ENCODE measurements at places on chromosomes 11 and 22.

GRCh38 chr11:11806586-11806985 lies 35.2 kb upstream of the USP47 start:
- DNase-seq: no peak

GRCh38 chr11:12046636-12047236 lies 38.3 kb upstream of the DKK3 start:
- no peak for DNase-seq

DNA sequence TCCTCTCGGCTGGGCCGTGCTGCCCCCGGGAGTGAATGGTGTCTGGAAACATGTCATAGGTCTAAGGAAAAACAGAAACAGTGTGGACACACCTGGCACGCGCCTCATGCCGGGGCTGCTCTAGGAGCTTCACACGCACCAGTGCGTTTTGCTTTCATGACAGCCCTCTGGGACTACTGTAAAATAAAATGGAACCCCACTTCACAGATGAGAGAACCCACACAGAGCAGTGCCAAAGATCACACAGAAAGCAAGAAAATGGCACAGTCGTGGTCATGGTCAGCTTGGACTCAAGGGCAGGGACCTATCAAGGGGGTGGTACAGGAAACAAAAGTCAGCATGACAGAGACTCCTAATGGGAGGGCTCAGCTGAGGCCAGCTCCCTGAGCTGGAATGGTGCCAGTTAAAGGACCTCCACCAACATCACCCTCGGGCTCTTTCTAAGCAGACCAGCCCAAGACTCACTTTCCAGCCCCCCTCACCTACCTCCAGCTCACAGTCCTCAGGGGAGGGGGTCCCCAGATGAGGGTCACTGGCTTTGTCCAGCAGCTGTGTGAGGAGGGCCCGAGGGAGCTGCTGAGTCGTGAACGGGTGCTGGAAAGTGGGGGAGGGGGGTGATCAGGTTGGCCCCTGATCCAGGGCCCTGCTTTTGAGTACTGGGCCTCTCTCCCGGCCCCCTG lies 3.3 kb downstream of the MAP4K2 start:
- DNase-seq: no peak

- DNase-seq: no peak
Observed at GRCh38 chr11:113591117-113591516, 115.0 kb downstream of the TMPRSS5 start.

GRCh38 chr22:47622541-47622940 lies 860.1 kb downstream of the TBC1D22A start:
- peak; percentile 56 for DNase-seq

DNA sequence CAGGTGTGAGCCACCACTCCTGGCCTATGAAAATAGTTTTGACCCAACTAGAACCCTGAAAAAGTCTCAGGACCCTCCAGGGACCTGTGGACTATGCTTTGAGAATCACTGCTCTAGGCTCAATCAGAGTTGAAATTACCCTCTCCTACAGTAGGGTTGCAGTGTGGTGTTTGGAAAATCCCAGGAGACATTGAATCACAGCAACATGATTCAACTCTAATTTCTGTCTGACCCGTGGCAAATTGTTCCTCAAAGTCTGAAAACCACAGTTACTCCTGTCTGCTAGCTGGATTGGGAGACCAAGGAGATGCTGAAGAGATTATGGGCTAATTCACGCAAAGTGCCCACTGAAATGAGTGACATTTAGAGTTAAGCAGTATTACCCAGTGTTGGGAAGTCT lies 5.4 kb upstream of the MTMR3 start:
- DNase-seq: no peak

GRCh38 chr11:94120946-94121345 lies 7.7 kb upstream of the PANX1 start:
- DNase-seq: no peak

- peak; percentile 27 for DNase-seq
Observed at GRCh38 chr22:44202261-44202789, 21.6 kb downstream of the PARVG start.

DNA sequence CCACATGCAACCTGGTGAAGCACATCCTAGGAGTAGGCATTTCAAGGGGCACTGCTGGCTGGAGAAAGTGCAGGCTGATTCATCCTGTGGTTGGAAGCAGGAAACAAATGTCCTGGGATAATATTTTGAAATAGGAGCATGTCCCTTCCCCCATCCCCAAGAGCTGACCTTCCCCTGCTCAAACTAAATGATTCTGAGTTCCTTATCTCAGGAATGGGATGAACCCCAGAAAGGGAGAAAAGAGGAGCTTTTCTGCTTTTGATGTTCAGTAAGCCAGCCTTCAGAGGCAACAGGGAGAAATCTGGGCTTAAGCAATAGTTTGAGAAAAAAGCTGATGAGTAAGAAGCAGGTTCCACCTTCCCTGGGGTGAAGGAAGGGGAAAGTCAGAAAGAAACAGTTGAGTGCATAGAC lies 19.5 kb upstream of the SPON1 start:
- no peak for DNase-seq

GRCh38 chr11:2708757-2709281 lies 9.0 kb upstream of the KCNQ1OT1 start:
- DNase-seq: no peak

- no peak for DNase-seq
Observed at GRCh38 chr22:35257002-35257320, 332 bp upstream of the HMGXB4 start.

DNA sequence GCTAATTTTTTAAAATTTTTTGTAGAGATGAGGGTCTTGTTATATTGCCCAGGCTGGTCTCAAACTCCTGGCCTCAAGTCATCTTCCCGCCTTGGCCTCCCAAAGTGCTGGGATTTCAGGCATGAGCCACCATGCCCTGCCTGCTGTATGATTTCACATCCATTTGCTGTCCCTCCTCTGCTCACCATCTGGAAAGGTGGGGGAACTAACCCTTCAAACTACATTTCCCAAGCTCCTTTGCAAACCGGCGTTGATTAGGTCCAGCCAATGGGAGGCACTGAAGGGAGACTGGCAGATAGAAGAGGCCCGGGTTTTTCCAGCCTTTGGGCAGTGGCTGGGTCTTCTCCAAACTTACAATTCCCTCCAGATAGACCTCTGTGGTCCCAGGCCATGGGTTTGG lies 19.3 kb downstream of the RFPL1 start:
- DNase-seq: no peak

GRCh38 chr11:32374261-32374711 lies 61.1 kb downstream of the WT1 start:
- DNase-seq: no peak

DNA sequence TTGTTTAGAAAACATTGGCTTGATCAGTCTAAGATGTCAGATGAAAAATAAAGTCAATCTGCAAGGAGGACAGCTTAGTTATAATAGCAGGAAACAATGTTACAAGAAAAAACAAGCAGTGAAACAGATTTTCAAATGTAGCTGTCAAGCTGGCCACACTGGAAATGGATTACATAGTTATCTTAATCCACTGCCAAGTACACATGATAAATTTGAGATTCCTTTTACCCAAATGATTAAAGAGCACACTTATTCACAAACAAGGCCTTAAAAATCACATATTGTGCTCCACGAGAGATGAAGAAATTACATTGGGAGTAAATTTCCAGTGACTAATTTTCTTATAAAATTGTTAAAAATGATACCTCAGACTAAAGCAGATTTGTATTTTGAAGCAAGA lies 17.5 kb upstream of the ESAM start:
- DNase-seq: no peak

DNA sequence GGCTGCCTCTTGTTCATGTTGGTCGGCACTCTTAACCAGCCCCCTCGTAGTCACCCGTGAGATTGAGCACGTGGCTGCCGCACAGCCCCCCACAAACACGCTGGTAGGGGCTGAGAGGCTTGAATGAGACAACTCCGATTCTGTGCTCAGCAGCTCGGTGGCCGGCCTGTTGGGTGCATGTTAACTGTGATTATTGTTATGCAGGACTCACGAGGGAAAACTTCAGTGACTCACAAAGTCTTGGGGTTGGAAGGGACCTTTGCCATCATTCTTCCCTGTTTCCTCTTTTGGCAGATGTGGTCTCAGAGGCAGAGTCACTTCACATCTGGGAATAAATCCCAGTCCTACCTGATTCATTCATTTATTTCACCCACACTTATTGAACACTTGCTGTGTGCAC lies 75.2 kb downstream of the ADAMTS15 start:
- DNase-seq: no peak

GRCh38 chr11:86205421-86206336 lies 38.9 kb upstream of the EED start:
- no peak for DNase-seq

DNA sequence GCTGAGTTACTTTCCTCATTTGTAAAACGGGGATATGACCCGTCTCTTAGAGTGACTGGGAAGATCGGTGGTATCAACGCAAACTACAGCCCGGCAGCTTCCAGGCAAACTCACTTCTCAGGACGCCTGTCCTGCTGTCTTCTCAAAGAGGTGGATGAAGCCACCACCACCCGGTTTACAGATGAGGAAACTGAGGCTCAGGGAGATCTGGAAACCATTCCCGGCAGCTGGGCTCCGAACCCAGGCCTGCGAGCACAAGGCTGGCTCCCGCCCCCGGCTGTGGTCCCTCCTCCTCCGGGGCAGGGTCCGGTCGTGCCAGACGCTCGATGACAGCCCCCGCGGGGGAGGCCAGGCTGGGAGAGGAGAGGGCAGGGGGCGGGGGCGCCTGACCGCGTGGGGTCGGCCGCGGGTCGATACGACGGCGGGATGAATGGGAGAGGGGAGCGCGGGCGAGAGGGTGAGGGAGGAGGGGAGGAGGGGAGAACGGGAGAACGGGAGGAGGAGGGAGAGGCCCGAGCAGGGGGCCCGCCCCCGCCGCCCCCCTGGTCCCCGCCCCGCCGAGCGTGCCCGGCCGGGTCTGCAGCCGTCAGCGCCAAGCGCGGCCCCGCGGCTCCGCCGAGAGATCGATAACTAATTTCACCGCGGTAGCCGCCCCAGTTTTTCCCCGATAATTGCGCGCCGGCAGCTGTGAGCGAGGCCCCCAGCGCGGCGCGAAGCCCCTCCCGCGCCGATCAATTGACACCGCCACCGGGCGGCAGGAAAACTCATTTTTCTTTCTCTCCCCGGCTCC lies 14.0 kb downstream of the IGLL1 start:
- DNase-seq: peak; percentile 51

DNA sequence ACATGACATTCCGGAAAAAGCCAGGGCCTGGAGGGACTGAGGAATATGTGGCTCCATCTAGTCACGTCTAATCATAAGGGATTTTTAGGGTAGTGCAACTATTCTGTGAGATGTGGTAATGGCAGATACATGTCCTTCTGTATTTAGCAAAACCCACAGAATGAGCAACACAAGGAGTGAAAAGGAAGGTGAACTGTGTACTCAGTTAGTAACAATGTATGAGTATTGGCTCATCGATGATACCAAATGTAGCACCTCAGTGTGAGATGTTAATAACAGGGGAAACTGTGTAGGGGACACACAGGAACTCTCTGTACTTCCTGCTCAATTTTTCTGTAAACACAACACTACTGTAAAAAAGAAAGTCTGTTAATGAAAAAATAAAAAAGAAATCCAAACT lies 42.0 kb upstream of the CARS1 start:
- no peak for DNase-seq
